ENCODE measurements at places on chromosomes 16 and 17.

GRCh38 chr17:40953881-40954280, 12.9 kb downstream of the KRT39 start:
- no peak for DNase-seq

- DNase-seq = peak; percentile 20
Observed at GRCh38 chr16:79278506-79278905, 322.0 kb downstream of the MAF start.

DNA sequence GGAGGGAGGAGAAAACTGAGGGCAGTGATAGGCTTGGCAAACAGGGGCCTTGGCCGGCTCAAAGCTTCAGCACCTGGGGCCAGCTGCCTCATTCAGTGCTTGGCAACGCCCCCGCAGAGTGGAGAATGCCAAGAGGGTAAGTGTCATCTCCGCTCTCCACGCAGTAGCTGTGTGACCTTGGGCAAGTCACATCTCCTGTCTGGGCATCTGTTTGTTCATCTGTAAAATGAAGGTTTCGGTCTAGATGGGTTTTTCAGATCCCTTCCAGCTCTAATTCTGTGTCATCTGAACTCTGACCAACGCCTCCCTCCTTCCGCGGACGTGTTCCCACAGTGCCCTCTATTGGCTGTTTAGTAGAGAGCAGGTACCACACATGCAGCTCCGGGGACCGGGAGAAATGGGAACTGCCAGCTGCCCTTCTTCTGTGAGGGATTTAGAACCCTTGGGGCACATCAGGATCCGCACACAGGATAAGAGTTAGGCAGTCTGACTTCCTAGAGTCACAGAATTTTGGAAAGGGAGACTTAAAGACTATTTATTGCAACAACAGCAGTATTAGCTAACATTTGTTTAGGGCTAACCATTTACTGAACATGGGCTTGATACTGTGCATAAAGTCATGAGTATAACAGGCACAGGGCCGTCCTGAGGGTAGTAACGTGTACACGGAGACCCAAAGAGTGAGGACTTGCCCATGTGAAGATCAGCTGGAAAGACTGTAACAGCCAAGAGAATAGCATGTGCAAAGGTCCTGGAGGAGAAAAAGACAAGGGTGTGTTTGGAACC, 26.8 kb downstream of the GP2 start:
- peak; percentile 0 for DNase-seq

GRCh38 chr17:72479113-72479512, 358.3 kb downstream of the SOX9 start:
- DNase-seq = no peak

GRCh38 chr17:59466946-59467801, 98.2 kb upstream of the DHX40 start:
- DNase-seq = no peak

DNA sequence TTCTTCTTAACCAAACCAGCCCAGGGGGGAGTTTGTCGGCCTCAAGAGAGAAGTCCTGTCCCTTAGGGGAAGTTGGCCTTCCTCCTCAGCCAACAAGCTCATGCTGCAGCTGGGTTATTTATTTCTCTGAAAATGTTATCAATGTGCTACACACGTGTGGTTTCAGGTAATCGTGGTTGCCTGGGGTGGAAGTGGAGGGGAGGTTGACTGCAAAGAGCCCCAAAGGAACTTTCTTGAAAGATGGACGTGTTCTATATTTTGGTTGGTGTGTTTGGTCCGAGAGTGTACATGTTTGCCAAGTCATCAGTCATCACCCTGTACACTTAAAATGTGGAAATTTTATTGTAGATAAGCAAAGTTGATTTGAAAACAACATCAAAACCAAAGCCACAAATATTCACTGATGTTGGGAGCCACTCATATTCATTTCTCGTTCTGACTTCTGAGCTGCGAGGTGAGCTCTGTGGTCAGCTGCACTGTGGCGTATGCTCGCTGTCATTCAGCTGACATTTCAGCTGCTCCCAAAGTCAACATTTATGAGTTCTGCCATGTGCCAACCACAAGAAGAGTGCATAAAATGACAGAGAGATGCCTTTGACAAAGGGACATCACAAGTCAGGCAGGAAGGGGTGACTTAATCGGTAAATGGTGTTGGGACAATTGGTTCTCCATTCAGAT, 26.5 kb upstream of the ADGRG1 start:
- DNase-seq = no peak

GRCh38 chr16:86739808-86740207, 161.5 kb downstream of the FOXL1 start:
- no peak for DNase-seq

- DNase-seq = peak; percentile 47
Observed at GRCh38 chr16:56610017-56610608, 1.7 kb downstream of the MT2A start.

DNA sequence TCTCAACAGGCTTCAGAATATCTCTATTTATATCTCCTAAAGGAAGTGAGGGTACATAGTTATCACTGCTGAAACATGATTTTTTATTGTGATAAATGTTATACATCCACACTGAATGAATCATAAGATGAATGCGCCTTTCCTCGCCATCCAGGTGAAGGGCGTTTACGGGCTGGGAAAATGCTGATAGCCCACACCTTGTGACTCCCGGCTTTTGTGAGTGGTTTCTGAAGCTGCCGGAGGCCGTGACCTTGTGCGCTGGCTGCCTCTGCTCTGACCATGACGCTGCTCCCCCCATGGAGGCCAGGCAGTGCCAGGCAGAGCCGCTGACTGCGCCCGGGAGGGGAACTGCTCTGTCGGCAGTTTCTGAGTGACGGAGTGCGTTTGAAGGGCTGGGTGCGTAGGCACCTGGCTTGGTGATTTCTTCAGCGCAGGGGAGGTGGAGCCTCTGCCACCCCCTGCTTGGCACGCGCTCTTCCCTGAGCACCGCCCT, 97.2 kb downstream of the RAP1GAP2 start:
- DNase-seq = no peak

DNA sequence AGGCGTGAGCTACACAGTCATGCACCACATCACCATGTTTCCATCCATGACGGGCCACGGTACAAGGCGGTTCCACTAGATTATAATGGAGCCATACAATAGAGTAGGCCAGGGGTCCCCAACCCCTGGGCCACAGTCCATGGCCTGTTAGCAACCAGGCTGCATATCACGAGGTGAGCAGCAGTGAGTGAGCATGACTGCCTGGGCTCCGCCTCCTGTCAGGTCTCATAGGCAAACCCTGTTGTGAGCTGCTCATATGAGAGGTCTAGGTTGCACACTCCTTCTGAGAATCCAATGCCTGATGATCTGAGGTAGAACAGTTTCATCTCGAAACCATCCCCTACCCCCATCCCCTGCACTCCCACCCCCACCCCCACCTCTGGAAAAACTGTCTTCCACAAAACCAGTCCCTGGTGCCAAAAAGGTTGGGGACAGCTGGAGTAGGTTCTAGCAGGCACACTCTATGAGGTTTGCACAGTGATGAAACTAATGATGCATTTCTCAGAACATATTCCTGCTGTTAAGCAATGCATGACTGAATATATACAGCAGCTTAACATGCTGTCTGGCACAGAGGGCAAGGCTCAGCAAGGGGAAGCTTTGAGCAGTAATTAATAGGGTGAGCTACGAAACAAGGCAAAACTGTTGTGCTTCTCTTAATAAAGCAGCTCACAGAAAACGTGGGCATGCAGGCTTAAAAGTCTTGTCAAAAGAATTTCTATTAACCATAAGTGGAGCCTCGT, 108.0 kb downstream of the VPS53 start:
- no peak for DNase-seq

GRCh38 chr17:31487648-31488263, 96.3 kb downstream of the RAB11FIP4 start:
- peak; percentile 94 for DNase-seq

DNA sequence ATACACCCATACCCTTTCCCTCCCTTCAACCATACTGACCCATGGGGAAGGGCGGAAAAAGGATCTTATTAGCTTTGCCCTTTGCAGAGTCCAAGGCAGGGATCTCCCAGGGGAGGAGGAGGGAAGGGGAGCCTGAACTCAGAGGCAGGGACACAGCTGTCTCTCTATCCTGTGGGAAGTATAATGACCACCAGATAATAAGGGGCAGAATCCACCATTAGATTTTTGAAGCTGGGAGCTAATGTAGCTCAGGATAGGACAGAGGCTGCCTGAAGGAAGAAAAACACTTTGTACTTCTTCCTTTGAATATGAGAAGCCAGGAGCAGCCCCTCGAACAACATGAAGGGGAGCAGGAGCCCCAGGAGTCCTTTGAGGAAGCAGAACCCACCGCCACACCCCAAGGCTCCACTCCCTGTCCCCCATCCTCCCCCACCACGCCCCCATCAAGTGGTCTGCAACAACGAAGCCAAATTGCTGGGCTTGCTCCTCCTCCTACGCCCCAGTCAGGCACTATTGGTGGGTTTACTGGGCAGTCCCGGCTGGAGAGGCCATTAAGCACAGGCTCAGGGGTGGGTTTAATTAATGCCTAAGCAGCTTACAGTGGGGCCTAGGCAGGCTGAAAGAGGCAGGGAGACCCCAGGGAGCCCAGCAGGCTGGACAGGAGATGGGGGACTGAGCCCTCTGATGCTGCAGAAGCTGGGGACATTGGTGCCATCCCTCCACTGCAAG, 5.3 kb downstream of the MPP2 start:
- DNase-seq = no peak

- DNase-seq = no peak
Observed at GRCh38 chr17:78185981-78186691, 716 bp downstream of the TK1 start.

- DNase-seq = no peak
Observed at GRCh38 chr16:50771366-50771765, 29.5 kb downstream of the CYLD start.

DNA sequence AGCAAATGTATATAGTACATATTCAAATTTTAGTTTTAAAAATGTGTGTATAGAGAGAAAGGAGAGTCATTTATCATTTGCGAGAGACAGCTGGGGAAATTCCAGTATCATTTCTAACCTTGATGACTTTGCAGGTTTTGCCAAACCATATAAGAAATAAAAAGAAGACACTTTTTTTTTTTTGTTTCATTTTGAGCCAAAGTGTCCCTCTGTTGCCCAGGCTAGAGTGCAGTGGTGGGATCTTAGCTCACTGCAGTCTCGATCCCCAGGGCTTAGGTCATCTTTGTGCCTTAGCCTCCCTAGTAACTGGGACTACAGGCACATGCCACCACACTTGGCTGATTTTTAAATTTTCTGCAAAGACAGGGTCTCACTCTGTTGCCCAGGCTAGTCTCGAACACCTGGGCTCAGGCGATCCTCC, 38.4 kb upstream of the VWA3A start:
- DNase-seq = no peak

- DNase-seq = no peak
Observed at GRCh38 chr17:61591930-61592329, 911 bp upstream of the NACA2 start.

DNA sequence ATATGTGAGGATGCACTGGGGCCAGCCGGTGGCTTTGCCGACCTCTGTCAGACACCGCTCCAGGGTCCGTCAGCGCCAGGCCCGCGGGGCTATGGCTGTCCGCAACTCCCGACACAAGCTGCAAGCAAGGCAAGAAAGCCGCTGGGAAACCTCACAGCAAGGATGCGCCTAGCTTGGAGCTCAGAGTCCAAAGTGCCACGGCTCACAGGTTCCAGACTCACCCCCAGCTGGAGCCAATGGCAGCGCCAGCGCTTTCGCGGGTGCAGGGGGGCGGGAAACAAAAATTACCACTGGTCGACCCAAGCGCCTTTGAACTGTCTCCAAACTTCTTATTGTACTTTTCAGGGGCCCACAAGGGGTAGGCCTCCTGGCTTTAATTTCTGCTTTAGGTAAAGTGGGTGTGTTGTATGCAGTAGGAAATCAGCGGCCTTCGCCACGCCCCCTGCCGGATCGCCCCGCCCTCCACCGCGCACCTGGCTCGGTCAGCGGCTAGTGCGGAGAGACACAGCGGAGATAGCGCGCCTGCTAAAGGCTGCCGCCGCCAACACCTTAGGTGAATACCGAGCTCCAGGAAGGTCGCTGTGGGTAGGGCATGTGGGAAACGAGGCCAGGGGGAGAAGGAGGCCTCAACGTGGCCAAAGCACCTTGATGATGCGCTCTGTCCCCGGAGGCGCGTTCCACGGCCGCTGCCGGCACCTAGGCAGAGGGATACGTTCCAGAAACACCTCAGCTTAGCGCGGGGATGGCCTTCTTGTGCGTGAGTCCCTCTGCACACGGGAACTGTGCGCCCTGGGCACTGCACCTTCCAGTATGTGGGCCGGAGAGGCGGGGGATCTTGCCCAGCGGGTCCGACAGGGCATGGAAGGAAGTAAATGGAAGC, 61.0 kb upstream of the RBL2 start:
- DNase-seq = peak; percentile 78

DNA sequence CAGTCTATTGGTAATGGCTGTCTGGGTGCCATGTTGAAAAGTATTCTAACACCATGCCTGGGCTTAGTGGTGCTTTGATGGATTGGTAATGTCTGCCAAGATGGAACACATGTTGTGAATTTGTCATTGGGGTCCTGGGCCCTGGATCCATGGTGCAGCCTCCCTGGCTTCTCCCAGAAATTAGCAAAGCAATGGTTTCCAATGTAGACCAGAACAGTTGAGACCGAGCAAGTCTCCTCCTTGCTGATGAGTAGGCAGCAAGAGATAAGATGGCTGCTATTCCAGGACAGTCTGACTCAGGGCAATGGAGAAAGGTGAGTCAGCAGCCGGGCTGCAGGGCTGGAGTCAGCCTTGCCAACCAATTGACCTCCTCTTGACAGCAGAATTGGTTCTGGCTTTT, 30.8 kb downstream of the GPR139 start:
- DNase-seq = no peak

DNA sequence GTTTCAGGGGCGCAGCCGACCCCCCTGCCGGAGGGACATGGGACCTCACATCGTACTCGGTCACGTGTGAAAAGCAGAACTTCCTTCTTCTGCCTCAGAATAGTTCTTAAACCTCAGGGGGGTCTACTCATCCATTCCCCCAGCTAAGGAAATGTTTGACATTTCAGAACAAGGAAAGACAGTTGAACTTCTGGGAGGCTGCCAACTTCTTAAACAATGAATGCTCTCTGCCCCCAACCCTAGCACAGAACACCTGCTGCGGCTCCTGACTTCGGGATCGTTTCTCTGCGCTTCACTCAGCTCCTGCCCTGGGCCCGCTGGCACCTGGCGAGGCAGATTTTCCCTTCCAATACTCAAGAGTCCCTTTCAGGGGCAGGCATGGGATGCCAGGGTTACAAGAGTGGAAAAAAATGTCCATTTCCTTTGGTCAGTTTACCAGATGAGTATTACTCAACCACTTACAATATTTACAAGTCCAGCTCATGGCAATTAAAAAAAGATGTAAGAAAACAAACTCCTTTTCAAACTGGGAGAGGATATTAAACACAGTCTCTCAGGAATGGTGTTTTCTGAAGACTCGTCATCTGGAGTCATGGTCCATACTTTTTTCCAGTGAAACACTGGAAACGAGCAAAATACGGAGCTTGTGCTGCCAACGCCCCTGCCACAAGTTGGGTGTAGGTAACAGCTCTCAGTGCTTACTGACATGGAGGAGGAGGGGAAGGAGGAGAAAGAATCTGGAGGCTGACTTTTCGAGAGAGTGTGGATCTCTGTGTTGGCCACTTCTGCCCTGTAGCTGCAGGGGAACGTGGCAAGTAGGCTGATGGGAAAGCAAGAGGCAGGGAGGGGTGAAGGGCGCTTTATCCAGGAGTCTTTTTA, 235.7 kb downstream of the NTN1 start:
- DNase-seq = no peak
